ENCODE measurements at places on chromosomes 6 and 20. TPM values are rescaled to one million over a fixed set of nuclear protein-coding genes. Genes with fewer than 3 reads are reported as not detected.

- H3K27me3 ChIP-seq: no peaks in the 10 kb centered on the region
- H3K4me1 ChIP-seq: peaks cover 30% of the 10 kb centered on the region
- no peaks in the 10 kb centered on the region for H3K36me3 ChIP-seq
- H3K27ac ChIP-seq: peak overlapping the region; percentile 34
- H3K4me3 ChIP-seq: no peak overlapping the region
Observed at GRCh38 chr20:53899351-53900167, 170.8 kb downstream of the BCAS1 start.

- no peak overlapping the region for H3K4me3 ChIP-seq
- no peaks in the 10 kb centered on the region for H3K36me3 ChIP-seq
- no peaks in the 10 kb centered on the region for H3K4me1 ChIP-seq
Observed at GRCh38 chr20:14093652-14094051, 98.3 kb downstream of the MACROD2 start.

GRCh38 chr6:55941702-55942101, 66.3 kb upstream of the BMP5 start:
- H3K27me3 ChIP-seq: no peaks in the 10 kb centered on the region
- H3K36me3 ChIP-seq: no peaks in the 10 kb centered on the region
- H3K4me1 ChIP-seq: no peaks in the 10 kb centered on the region
- no peak overlapping the region for H3K4me3 ChIP-seq
- no peak overlapping the region for H3K27ac ChIP-seq

- no peak overlapping the region for H3K4me3 ChIP-seq
- no peaks in the 10 kb centered on the region for H3K27me3 ChIP-seq
- H3K36me3 ChIP-seq: no peaks in the 10 kb centered on the region
- no peak for DNase-seq
Observed at GRCh38 chr6:42259841-42260395, 42.3 kb upstream of the MRPS10 start.

- no peaks in the 10 kb centered on the region for H3K36me3 ChIP-seq
- H3K27ac ChIP-seq: no peak overlapping the region
- no peaks in the 10 kb centered on the region for H3K4me1 ChIP-seq
Observed at GRCh38 chr6:31918069-31918720, 9.3 kb upstream of the C2 start.

GRCh38 chr20:843912-844311, 10.4 kb downstream of the FAM110A start:
- DNase-seq: no peak
- no peaks in the 10 kb centered on the region for H3K36me3 ChIP-seq
- no peak overlapping the region for H3K27ac ChIP-seq
- H3K27me3 ChIP-seq: peaks cover 30% of the 10 kb centered on the region

The SLA2 gene
- total RNA-seq: 0.54 TPM

The SLC12A5 gene
- total RNA-seq: 0.14 TPM
